ENCODE measurements at places on chromosomes 2 and 18.
A peak's percentile ranks its signal among the peaks of the same experiment; 100 is the strongest.

DNA sequence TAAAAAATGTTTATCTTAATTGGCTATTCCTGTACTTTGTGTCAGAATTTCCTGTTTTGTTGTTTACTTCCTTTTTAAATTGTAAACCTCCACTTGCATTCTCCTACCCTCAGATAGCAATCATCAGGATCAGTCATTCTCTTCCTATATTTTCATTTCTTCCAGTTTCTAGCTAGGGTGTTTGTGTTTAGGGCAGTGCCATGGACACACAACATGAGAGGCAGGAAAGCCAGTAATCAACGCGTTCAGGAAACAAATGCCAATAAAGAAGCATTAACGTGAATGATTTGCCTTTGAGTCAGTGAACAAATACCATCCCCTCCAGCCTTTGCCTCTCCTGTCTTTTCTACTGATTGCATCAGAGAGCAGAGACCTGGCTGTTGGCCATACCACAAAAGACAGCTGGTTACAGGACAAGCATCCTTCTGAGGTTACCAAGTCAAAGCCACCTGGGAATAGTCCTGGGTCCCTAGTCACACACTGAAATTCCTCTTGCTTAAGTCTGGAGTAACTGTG, 56.7 kb upstream of the FHL2 start:
- DNase-seq, result peak; percentile 98

- DNase-seq, result peak; percentile 87
These were observed 9.2 kb downstream of the ALLC start for GRCh38 chr2:3667151-3667631.

GRCh38 chr2:104702031-104702850, 151.7 kb upstream of the POU3F3 start:
- DNase-seq, result no peak

GRCh38 chr18:49645841-49646351, 84.0 kb downstream of the LIPG start:
- DNase-seq, result no peak

GRCh38 chr2:42494355-42495233, 812 bp upstream of the KCNG3 start:
- peak; percentile 94 for DNase-seq

Measured in DMS53 (cell line).